NCI-H1417 treated with DMSO at 0.1 percent for 48 hours (cell line): ENCODE measurements at places on chromosomes 6 and 20.

DNA sequence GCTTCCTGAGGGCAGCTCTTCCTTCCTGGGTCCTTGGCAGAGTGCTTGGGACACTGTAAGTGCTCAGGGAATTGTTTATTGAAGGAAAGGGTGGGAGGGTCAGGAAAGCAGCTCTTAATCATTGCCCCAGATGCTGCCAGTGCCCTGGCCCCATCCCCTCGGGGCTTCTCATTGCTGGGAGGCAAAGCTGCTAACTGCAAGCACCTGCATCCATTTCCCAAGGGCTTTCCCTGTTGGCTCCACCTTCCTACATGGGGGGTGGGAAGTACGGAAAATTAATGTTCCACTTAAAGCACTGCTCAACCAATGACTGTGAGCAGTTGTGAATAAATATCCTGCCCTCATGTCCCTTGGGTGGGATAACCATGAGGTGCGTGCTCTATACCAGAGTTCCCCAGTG, 56.4 kb downstream of the NDUFAF5 start:
- no peak for DNase-seq

DNA sequence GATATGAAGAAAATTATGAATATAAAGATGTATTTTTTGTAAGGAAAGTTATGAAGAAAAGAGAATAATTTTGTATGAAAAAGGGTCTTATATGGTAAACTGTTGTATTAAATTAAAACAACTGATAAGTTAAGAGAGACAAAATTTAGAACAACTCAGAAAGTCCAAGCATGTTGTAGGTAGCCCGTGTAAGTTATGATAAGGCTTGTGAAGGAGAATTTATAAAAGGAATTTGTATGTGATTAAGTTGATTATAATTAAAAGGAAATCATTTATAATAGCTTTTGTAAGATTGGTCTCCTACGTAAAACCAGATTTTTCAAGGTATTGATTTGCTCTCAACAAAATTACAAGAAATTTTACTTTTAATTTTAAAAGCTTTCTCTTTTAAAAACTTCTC, 1579.3 kb downstream of the HACE1 start:
- DNase-seq = no peak

GRCh38 chr6:107390685-107391435, 68.5 kb downstream of the PDSS2 start:
- no peak for DNase-seq

- no peak for DNase-seq
Observed at GRCh38 chr20:44952731-44953130, 7.5 kb downstream of the TOMM34 start.

DNA sequence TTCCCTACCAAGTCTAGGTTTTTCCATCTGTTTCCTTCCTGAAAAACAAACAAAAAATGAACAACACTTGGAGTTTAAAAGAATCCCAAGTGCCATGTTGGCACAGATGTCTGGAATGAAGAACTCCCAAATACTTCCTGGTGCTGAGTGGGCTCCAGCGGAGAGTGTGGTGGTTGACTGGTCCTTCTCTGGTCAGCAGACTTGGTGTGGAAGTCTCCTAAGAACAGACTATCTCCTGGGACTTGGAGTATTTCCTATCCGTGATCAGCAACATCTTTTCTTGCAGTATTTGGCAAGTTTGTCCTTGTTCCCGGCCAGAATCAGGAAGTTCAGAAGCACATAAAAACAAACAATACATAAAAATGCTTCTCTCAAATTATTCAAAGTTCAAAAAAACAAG, 154.1 kb downstream of the MTFR2 start:
- no peak for DNase-seq

- DNase-seq = no peak
Observed at GRCh38 chr6:105113422-105113821, 66.4 kb downstream of the POPDC3 start.

- no peak for DNase-seq
Observed at GRCh38 chr6:98824902-98825599, 9.3 kb upstream of the POU3F2 start.

DNA sequence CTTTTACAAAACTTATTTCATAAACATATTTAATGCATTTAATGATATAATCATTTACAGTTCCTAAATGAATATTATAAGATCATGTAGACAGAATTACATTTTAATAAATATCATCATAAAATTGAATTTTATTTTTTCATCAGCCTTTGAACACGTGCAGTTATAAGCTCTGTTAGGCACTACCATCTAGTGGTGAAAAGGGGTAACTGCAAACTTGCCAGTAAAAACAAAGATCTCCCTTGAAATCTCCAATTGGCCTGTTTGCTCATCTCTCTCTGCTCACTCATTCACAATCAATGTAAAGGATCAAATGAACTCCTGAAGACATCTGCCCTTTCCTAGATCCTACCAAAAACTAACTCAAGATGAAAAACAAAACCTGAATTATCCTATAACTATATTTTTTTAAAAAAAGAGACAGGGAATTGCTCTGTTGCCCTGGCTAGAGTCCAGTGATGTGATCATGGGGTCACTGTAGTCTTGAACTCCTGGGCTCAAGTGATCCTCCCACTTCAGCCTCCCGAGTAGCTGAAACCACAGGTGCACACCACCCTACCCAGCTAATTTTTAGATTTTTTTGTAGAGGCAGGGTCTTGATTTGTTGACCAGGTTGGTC, 31.7 kb downstream of the SAMHD1 start:
- DNase-seq = no peak

- DNase-seq = no peak
Observed at GRCh38 chr20:19497064-19497463, 261.0 kb upstream of the RIN2 start.

GRCh38 chr6:116459927-116460326, 1.2 kb upstream of the CALHM6 start:
- DNase-seq = no peak

- no peak for DNase-seq
Observed at GRCh38 chr6:1635305-1636010, 25.7 kb downstream of the FOXC1 start.

DNA sequence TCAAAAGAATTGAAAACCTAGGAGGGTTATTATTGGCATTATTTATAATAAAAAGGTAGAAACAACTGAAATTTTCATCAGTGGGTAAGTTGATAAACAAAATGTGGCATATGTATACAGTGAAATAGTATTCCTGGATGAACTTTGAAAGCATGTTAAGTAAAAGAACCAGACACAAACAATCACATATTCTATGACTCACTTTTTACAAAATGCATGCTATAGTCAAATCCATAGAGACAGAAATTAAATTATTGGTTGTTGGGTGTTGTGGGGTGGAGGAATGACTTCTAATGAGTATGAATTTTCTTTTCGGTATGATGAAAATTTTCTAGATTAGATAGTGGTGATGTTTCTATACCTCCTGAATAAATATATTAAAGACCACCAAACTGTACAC, 94.6 kb downstream of the LRRC1 start:
- no peak for DNase-seq

- DNase-seq = no peak
Observed at GRCh38 chr20:53609491-53610445, 16.1 kb upstream of the ZNF217 start.

DNA sequence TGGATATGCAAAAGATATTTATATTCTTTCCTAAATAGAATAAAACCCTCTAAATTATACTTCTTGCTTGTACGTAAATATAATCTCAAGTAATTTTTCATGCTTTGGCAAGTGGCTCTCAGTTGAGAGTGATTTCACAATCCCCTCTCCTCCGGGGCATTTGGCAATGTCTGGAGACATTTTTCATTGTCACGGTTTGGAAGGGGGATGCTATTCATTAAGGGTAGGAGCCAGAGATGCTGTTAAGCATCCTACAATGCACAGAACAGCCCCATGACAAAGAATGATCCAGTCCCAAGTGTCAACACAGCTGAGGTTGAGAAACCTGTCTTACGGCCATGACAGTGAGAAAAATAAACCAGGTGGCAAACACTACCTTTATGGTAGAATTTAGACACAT, 75.7 kb downstream of the AGPAT4 start:
- DNase-seq = no peak

DNA sequence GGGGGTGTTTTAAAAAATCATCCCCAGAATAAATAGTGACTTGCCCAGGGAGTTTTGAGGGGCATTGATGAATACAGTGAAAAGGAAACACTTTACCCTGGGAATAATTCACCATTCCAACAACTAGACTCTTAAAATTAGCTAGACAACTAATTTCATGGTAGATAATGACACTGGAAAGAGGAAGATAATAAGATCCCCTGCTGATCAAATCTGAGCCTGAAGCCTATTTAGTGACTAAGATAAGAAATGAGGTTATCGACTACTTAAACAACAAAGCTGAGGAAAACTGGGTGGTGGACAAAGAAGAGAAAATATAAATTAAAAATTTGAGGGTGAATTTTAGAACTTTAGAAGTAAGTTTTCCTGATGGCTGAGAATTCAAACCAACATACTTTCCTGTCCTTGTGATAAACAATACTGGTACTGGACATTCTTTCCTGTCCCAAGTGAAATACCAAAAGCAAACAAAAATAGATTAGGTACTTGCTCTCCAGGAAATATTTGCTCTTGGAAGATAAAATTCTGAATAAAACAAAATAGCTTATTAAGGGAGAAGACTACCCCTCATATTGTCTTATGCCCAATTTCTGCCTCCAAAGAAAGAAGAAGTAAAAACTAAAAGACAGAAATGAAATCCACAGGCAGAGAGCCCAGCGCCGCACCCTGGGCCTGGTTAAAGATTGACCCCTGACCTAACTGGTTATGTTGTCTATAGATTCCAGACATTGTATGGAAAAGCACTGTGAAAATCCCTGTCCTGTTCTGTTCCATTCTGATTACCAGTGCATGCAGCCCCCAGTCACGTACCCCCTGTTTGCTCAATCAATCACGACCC, 64.0 kb upstream of the ADGRF4 start:
- DNase-seq = no peak

DNA sequence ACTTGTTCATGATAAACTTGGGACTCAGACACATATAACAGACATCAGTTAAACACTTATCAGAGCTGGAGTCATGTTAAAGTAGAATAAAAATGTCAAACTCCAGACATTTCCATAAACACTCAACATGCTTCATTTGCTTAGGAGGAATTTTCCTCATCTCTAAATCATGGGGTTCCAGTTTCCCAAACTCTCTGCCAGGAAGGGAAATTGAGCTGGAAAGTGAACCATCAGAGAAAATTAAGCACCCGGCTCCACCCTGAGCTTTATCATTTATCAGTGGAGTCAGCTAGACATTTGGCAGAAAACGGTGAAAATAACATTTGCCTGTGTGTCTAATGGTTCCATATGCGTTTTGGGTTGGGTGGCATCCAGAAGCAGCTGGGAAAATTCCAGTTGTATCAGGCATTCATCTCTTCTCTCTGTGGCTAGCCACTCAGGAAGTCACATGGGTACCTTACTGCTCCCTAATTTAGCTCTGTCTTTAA, 25.3 kb upstream of the ZNFX1 start:
- no peak for DNase-seq

DNA sequence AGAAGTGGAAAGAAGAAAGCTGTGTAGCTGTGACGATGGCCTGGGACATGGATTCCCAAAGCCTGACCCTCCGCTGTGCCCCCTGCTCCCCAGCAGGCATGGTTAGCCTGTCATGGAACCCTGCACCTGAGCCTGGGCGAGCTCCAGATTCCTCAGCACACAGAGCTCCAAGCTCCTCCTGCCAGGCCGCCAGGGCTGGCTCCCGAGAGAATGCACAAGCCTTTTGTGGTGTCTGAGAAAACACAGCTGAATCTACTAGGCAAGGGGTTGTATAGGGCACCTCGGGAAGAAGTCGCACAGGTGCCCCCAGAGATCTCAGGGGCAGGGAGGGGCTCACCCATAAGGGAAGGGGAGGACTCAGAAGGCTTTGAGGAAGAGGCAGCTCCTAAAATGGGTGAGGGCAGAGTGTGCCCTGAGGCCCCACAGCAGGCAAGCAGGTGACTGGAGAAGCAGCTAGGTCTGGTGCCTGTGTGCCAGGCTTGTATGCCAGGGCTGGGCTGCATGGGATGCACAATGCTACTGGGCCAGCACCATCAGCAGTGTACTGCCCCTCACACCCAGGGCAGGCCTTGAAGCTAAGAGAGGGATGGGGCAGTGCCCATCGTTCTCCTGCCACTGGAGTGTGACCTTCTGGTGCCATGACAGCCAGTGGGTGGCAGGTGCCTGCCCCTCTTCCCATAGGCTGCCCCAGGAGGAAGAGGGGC, 64.3 kb upstream of the CD93 start:
- DNase-seq = no peak

DNA sequence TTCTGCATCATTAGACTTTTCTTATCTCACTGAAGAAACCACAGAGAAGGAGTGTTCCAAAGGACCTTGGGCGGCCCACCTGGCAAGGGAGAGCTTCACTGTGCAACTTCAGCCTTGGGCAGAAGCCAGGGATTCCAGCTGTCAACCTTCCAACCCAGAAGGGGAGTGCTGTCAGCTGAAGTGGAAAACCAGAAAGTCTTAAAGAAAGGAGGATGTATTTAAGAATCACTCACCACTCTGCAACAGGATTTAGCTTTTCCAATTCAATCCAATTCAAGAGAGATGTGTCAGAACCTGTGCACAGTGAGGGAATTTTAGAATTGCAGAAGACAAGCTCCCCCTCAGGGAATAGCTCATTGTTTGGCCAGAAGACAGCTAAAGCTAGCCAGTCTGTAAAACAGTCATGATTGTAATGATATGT, 553.7 kb downstream of the CD83 start:
- DNase-seq = no peak

DNA sequence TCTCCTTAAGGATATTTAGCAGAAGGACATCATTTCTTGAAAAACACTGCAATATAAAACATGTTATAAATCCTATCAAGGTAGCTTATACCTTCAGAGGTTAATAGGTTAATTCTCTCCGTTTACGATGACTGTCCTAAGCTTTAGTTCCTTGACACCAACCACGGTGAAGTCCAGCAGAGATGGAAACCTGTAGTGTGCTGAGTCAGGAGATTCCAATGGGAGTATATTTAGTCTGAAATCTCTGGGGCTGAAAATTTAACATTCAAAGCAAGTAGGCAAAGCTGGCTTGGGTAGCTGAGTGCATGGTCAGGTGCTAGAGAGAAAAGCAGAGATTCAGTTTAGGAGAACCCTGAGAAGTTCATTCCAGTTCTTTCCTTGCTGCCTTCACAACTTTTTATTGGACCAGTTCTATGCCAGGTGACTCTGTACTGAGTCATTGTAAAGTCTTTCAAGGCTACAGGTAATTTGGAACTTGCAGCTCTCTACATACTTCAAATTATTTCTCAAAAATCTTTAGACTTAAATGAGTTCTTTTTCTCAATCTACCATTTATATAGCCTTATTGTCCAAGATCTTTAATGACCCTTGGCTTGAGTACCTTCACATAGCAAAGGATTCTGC, 1009.4 kb upstream of the FLRT3 start:
- no peak for DNase-seq

GRCh38 chr6:146335336-146335735, 208.3 kb upstream of the RAB32 start:
- no peak for DNase-seq
